ENCODE measurements at places on chromosomes 5 and 9. TPM values are rescaled to one million over a fixed set of nuclear protein-coding genes. Genes with fewer than 3 reads are reported as not detected.

C5orf63 gene
- 3.9 TPM for total RNA-seq

ASS1 gene
- total RNA-seq = 19.2 TPM

PRLR gene
- total RNA-seq = 0.16 TPM

PITX1 gene
- 3.2 TPM for total RNA-seq

EIF4E1B gene
- not detected for total RNA-seq

TUT7 gene
- total RNA-seq = 23.7 TPM

THBS4 gene
- total RNA-seq = 0.91 TPM

TAS2R1 gene
- not detected for total RNA-seq

FOXD4 gene
- total RNA-seq = 0.24 TPM

CACNA1B gene
- 0.13 TPM for total RNA-seq

EQTN gene
- total RNA-seq = not detected

ACOT12 gene
- total RNA-seq = not detected

LRRTM2 gene
- total RNA-seq = 0.48 TPM

CCNI2 gene
- under 0.01 TPM for total RNA-seq

OR13C4 gene
- total RNA-seq = not detected

RIMOC1 gene
- 20.8 TPM for total RNA-seq

WNT8A gene
- not detected for total RNA-seq

PLPPR1 gene
- not detected for total RNA-seq

NME5 gene
- total RNA-seq = 1.7 TPM

IL5 gene
- total RNA-seq = not detected

CCDC69 gene
- 3.5 TPM for total RNA-seq

CNTFR gene
- 1.1 TPM for total RNA-seq

ENTPD2 gene
- not detected for total RNA-seq

FGF10 gene
- total RNA-seq = 40.6 TPM

DAB2IP gene
- 9.3 TPM for total RNA-seq

MLANA gene
- total RNA-seq = not detected

TLX3 gene
- total RNA-seq = not detected
